ENCODE measurements at places on chromosomes 3 and 15.

GRCh38 chr15:41334293-41335120 is 1.8 kb downstream of the NUSAP1 start:
- peaks cover 36% of the 10 kb centered on the region for H3K36me3 ChIP-seq
- no peak overlapping the region for H3K27ac ChIP-seq
- H3K27me3 ChIP-seq: no peaks in the 10 kb centered on the region
- peaks cover 33% of the 10 kb centered on the region for H3K4me1 ChIP-seq
- DNase-seq: no peak

DNA sequence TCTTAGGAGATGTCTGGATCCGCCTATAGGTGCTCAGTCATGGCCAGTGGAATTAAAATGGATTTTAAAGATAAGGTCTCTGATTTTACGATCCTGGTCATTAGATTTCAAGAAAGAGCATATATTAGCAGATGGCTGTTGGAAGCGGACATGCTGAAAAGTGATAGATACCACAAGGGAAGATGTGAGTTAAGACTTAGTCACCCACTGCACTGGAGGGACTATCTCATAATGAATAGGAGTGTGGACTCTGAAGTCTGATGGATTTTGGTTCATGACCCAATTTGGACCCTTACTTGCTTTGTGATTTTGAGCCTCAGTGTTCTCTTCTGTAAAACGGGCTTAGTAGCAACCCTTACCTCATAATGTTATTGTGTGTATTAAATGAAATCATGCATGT is 214.7 kb downstream of the CHST2 start:
- H3K4me1 ChIP-seq: no peaks in the 10 kb centered on the region
- no peak overlapping the region for H3K27ac ChIP-seq
- no peaks in the 10 kb centered on the region for H3K36me3 ChIP-seq
- no peak overlapping the region for H3K4me3 ChIP-seq

DNA sequence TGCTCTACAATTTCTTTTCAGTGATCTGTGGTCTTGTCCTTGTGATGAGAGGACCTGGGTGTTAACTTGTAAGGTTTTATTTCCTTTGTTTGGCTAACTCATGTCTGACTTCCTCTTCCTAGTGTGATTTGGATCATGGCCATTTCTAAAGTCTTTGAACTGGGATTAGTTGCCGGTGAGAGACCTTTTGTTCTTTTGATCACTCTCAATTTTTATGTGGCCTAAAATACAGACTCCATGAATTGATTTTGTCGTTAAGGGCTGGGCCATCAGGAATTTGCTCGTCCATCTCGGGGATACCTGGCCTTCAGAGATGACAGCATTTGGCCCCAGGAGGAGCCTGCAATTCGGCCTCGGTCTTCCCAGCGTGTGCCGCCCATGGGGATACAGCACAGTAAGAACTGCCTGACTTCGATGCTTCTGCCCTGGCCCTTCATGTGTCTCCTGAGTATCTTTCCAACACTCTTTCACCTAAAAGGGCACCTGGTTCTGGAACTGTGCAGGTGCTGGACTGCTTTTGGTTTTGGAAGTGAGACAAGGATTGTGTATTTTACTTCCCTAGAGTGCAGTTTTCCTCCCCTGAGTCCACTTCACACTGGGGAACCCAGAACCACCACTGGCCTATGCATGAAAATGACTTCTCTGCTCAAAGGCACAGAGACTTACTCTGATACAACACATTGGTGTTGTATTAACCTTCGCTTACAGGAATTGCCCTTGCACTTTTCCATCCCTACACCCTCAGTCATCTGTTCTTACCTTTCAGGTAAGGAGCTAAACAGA is 13.1 kb upstream of the LRRC2 start:
- peaks cover 4% of the 10 kb centered on the region for H3K4me1 ChIP-seq
- no peaks in the 10 kb centered on the region for H3K36me3 ChIP-seq
- no peaks in the 10 kb centered on the region for H3K27me3 ChIP-seq
- DNase-seq: no peak

- H3K36me3 ChIP-seq: no peaks in the 10 kb centered on the region
- no peaks in the 10 kb centered on the region for H3K27me3 ChIP-seq
- no peak overlapping the region for H3K27ac ChIP-seq
- H3K4me3 ChIP-seq: no peak overlapping the region
These were observed 9.1 kb downstream of the PYDC2 start for GRCh38 chr3:191470080-191470479.

All from activated naive CD4-positive, alpha-beta T cell treated with anti-CD3 and anti-CD28 coated beads for 36 hours (primary cell).